ENCODE measurements at places on chromosomes 13 and 19.

DNA sequence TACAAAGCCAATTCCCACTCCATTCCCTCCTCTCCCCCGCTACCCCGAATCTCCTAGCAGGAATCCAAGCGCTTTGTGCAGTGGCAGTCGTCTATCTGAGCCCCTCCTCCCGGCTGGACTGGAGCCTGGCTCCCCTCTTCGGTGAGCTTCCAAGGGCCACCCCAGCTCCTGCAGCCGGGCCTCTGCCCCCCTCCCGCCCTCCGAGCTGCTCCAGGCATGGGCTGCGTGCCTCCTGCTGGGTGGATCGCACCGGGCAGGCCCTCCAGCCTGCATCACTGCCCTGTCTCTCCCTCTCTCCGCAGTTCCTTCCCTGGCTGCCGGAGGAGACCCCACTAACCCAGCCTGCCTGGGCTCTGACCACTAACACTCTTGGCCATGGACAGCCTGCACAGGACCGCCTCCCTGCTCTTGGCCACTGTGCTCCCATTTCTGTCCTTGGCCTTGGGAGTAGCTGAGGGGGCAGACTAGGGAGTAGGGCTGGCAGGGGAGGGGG is 12.9 kb upstream of the LENG8 start:
- no peak for DNase-seq

DNA sequence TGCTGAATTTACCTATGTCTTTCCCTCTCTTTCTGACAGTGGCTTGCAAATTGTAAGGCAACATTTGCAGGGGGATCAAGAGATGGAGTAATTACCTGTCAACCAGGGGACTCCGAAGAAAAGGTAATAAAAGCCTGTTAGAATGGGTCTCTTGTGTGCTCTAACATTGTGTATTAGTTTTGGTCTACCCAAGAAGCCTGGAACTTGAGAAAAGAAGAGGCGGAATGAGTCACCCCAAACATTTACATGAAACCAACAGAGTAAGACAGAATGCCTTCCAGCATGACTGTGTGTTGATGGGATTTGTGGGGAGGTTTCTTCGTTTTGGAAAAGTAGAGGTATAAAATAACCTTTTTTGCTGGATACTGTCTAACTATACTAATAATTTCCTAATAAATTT is 36.7 kb downstream of the ZAR1L start:
- DNase-seq, result no peak

- DNase-seq, result no peak
Observed at GRCh38 chr19:31258211-31259052, 90.8 kb downstream of the TSHZ3 start.

GRCh38 chr13:41398494-41399170 is 58.7 kb upstream of the RGCC start:
- no peak for DNase-seq

DNA sequence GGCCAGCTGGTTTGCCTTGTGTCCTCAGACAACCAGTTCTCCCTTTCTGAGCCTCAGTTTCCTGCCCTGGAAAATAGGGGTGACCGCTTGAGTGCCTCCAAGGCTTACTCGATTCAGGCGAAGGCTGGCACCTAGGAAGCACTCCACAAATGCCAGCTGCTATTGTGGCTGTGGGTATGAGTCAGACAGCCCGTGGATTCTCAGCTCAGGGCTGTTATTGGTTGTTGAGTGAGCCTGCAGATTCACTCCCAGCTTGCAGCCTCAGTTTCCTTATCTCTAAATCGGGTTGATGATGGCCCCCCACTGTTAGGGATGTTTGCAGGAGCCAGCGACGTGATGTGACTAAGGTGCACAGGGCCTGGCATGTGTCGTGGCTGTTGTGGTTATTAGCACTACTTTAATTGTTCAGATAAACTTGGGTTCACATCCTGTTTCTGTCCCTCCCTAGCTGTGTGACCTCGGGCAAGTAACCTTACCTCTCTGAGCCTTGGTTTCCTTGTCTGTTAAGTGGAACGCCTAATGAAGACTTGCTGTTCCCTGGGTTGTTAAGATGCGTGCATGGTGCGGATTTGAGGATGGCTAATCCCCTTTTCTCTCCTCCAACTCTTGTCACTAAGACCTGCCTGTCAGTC is 2.4 kb downstream of the MARK4 start:
- DNase-seq, result no peak

DNA sequence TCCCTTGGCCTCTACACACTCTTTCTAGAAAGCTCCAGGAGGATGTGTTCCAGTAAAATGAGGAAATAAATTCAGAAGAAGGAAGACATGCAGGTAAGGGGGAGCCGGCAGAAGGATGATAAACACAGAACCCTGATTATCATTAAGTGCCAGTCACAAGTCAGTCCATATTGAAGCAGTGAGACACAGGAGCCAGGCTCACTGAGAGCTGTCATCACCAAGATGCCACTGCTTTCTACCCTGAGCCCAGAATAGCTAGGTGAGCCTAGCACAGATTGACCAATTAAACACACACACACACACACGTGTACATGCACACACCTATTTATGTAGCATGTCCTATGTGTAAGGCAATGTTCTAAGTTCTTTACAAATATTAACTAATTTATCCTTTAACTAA is 211.4 kb upstream of the IPO5 start:
- no peak for DNase-seq

- no peak for DNase-seq
Observed at GRCh38 chr19:4589579-4590410, 30.3 kb upstream of the SEMA6B start.

DNA sequence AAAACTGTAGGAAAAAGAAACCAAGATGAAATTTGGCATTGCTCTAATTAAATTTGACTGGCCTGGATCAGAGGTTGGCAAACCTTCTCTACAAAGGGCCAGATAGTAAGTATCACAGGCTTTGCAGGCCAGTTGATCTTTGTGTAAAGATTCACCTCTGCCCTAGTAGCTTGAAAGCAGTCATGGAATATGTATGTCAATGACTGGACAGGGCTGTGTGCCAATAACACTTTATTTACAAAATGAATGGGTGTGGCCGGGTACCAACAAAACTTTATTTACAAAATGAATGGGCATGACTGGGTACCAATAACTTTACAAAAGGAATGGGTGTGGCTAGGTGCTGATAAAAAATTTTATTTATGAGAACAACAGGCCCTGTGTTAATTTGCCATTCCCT is 20.0 kb downstream of the SIN3B start:
- DNase-seq, result no peak

DNA sequence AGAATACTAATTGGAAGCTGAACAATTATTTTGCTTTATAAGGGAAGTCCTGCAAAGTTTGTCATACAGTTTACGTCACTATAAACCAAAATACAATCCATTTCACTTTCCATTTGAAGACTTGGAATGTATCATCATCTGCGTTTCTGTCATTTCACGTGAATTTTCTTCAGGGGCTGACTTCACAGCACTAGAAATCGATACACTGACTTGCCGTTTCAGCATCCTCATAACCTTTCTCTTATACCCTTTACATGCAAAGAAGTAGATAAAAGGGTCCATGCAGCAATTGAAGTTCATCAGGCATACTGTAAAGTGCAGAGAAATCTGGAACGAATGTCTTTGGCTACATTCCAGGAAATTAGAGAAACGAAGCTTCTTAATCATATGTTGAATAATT is 12.2 kb downstream of the GPR183 start:
- no peak for DNase-seq

DNA sequence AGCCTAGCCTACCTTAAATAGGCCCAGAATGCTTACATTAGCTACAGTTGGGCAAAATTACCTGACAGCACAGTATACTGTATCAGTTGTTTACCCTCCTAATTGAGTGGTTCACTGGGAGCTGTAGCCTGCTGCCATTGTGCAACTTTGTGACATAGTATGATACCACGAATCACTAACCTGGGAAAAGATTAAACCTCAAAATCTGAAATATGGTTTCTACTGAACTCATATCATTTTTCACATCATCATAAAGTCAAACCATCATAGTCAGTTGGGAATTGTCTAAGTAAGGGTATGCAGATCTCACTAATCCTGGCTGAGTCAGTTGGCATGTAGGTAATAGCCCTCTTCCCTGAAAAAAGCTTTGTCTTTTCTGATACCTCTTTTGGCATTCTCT is 9.2 kb downstream of the PAN3 start:
- DNase-seq, result no peak

DNA sequence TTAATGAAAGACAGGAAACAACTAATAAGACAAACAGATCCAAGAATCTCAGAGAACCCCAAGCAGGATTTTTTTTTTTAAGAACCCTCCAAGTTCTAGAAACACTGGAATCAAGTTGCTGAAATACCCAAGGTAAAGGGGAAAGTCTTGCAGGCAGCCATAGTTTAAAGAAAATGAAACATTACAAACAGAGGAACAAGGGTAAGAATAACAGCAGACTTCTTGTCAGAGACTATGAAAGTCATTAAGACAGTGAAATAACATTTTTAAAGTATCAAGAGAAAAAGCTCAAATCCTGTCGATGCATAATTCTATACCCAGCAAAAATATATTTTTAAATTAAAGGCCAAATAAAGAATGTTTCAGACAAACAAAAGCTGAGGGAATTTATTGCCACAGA is 67.1 kb downstream of the WASF3 start:
- no peak for DNase-seq
